Cardiac fibroblast (primary cell): ENCODE measurements at places on chromosomes 7 and 10.
A peak's percentile ranks its signal among the peaks of the same experiment; 100 is the strongest.

DNA sequence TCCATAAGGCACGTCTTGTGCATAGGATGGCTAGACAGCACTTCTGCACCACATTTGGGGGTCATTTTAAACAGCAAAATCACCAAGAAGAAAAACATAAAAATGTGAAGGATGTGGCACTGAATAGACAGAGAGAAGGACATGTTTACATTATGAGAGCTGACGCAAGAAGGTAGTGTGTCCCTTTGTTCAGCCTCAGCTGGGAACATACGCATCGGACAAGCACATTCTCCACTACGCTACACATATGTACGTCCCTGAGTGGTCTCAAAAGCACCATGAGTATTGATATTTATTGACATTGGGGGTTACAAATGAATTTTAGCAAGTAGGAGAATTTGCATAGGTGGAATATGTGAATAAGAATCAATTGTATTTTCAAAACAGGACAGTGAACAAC, 20.2 kb downstream of the DDC start:
- no peak for DNase-seq

DNA sequence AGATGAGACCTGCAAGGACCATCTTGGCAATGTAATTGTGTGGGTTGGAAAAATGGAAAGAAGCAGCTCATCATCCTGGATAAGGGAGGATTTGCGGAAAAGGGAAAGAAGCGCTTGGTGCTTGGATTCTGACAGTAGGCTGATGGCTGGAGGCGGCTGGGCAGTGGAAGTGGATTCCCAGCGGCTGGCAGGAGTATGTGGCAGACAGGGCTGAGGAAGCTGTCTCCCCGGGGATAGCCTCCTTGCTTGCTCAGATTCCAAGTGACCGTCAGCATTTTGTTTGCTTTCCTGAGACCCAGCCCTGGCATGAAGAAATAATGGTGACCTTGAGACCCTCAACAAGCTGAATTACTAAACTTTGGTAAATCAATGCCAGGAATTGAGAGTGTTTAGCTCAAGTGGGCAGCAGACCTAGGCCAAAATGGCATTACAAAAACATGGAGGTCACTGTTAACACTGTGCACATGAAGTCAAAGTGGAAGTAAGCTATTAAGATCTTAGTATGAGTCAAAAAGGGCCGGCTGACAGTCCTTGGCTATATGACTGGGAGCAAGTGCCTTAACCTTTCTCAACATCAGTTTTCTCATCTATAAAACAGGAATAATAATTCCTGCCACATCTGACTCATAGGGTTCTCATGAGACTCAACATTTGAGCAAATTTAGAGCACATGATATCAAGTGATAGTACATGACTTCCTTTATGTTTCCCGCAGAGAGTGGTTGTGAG, 21.3 kb downstream of the SLC25A28 start:
- peak; percentile 4 for DNase-seq

- peak; percentile 46 for DNase-seq
Measured at GRCh38 chr10:102281102-102281487, 35.8 kb downstream of the GBF1 start.

- DNase-seq = no peak
Measured at GRCh38 chr7:51189777-51190176, 126.8 kb downstream of the COBL start.

DNA sequence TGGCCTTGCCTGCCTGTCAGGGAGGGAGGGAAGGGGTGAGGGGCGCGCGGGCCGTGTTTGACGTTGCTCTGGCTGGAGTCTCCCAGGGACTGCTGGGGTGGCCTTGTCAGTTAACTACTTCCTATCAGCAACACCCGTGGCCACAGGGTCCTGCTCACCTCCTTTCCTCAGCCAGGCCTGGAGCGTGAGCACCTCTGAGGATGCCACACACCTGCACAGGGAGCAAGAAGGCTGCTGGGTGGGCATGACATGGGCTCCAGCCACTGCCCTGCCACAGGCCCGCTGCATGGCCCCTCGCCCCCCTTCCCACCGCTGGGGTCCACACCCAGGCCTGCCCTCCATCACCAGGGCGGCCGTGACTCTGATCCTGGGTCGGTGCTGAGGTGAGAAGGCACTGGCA, 212.4 kb downstream of the ELFN1 start:
- DNase-seq = no peak

DNA sequence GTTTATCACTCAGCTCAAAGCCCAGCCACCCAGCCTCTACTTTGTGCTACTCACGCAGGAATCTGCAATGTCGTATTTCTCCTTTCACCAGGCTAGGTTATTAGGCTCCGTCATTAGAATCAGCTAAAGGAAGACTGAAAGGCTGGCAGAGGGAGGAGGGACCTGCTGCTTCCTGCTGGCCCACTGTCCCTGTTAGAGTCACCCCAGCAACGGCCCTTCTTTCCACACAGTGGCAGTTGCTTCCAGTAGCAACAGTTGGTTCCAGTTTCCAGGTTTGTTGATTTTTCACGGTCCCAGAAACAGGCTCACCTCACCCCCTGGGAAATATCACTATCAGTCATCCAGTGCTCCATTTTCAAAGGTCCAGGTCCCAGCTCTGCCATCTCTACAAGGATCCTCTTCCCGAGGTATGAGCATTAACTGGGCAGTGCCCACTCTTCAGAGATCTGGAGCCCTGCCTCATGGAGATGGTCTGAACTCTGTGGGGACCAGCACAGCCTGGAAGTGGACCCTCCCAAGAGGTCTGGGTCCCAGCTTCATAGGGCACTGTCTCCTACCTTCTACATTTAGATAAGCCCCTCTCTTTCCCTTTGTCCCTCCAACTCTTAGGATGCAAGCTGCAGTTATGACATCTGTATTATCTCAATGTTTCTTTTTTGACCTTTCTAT, 15.9 kb downstream of the ODAD2 start:
- no peak for DNase-seq

GRCh38 chr10:98361131-98362025, 53.6 kb downstream of the PYROXD2 start:
- peak; percentile 99 for DNase-seq

- DNase-seq = no peak
Measured at GRCh38 chr10:89330537-89331212, 2.9 kb downstream of the IFIT3 start.

DNA sequence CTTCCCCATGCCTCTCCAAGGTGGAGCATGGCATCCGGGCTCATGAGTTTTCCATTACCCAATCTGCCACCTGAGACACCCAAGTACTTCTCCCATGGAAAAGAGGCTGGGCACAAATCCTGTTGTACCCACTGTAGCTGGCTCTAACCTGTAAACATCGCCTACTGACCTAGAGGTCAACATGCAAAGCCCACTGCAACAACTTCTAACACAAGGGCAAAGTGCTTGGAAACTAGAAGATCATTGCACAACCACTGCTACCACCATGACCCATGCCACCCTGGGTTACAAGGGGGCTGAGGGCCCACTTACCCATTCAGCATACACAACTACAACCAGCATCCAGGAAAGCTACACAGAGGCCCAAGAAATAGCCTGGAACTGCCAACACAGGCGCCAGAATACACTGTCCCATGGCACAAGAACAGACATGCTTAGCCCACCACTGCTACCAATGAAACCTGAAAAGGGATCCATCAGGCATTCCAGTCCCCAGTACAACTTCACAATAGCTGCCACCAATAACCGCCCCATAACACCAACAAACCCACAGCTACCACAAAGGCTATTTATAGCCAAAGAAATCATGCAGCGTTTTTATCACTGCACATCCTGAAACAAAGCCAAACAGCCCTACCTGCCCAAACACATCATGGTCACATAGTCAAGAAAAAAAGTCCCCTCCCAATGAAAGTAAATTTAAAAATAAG, 63.4 kb downstream of the RNF32 start:
- no peak for DNase-seq

GRCh38 chr10:125027871-125028869, 86.2 kb downstream of the ZRANB1 start:
- DNase-seq = no peak

DNA sequence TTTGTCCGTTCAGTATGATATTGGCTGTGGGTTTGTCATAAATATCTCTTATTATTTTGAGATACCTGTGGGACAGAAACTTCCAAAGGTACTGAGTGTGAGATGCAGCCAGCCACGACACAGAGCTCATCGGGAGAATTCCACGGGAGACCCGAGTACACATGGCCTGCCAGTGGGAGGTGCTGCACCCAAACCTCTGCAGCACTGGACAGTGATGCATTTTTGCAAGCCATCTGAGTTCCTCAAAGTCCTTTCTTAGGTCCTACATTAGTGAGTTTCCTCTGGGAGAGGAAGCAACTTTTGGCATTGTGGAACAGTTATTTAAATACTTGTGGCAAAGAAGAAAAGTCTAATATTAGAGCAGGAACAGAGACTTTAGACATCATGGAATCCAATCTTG, 77.5 kb downstream of the ARID5B start:
- no peak for DNase-seq

- DNase-seq = no peak
Measured at GRCh38 chr10:64444163-64444562, 923.0 kb downstream of the REEP3 start.

GRCh38 chr10:129187331-129187730, 279.7 kb upstream of the MGMT start:
- DNase-seq = no peak
